Sciatic nerve (tissue), 2 donors: ENCODE measurements at places on chromosomes 12 and 14. TPM values are rescaled to one million over a fixed set of nuclear protein-coding genes. Genes with fewer than 3 reads are reported as not detected.

The KLHDC1 gene
- total RNA-seq, result 20.7 TPM

The SMOC1 gene
- total RNA-seq, result 12.9 TPM

The AMIGO2 gene
- total RNA-seq, result 5.3 TPM

The IQSEC3 gene
- 6.8 TPM for total RNA-seq

The LRRC23 gene
- 13.4 TPM for total RNA-seq

The PTGER2 gene
- 8.5 TPM for total RNA-seq

The RTL1 gene
- not detected for total RNA-seq

The RNF212B gene
- not detected for total RNA-seq

The P2RX7 gene
- 24.5 TPM for total RNA-seq

The OAS1 gene
- 19.3 TPM for total RNA-seq

The LRP1 gene
- total RNA-seq, result 760 TPM

The IAPP gene
- not detected for total RNA-seq

The BEGAIN gene
- total RNA-seq, result 12.3 TPM

The PPHLN1 gene
- total RNA-seq, result 50.8 TPM

The BDKRB2 gene
- total RNA-seq, result 50.4 TPM

The GDF3 gene
- 1.3 TPM for total RNA-seq

The NEUROD4 gene
- total RNA-seq, result not detected

The IRAK3 gene
- 19.3 TPM for total RNA-seq

The NRIP2 gene
- 73.4 TPM for total RNA-seq

The IL26 gene
- total RNA-seq, result not detected

The MMAB gene
- 41.7 TPM for total RNA-seq

The TTC9 gene
- total RNA-seq, result 11.1 TPM

The KCNJ8 gene
- total RNA-seq, result 10.8 TPM

The ACSM4 gene
- not detected for total RNA-seq

The HOXC11 gene
- 1.2 TPM for total RNA-seq

The RAD9B gene
- 2.9 TPM for total RNA-seq

The TRHDE gene
- 4.1 TPM for total RNA-seq

The AQP2 gene
- not detected for total RNA-seq

The DAO gene
- not detected for total RNA-seq

The TMPRSS12 gene
- not detected for total RNA-seq

The MFAP5 gene
- 387 TPM for total RNA-seq

The SIX4 gene
- 2.2 TPM for total RNA-seq

The TBX3 gene
- 26.3 TPM for total RNA-seq

The PLD4 gene
- total RNA-seq, result 7.0 TPM

The KRT83 gene
- total RNA-seq, result not detected

The TMEM119 gene
- total RNA-seq, result 31.1 TPM

The MOAP1 gene
- total RNA-seq, result 22.9 TPM

The PRICKLE1 gene
- 100 TPM for total RNA-seq

The MYO1A gene
- total RNA-seq, result 0.36 TPM

The SLC25A47 gene
- total RNA-seq, result not detected

The RERGL gene
- 10.1 TPM for total RNA-seq
